CD8-positive, alpha-beta T cell (primary cell): ENCODE measurements at places on chromosomes 4 and X.

DNA sequence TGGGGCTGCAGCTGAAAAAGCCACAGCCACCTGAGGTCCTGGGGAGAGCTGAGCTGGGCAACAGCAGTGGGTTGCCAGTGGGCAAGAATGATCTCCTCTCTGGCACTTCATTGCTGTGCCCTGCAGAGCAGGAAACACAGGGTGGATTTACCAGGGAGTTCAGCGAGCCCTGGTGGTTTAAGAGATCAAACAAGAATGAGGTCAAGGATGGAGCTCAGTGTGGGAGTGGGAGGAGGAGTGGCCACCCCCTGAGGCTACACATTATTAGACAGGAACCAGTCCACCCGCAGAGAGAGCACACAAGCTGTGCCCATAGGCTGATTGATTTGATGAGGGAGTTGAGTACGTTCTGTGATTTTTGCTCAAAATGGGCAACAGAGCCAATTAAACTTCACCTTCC is 47.3 kb downstream of the FRMPD3 start:
- no peak for DNase-seq

DNA sequence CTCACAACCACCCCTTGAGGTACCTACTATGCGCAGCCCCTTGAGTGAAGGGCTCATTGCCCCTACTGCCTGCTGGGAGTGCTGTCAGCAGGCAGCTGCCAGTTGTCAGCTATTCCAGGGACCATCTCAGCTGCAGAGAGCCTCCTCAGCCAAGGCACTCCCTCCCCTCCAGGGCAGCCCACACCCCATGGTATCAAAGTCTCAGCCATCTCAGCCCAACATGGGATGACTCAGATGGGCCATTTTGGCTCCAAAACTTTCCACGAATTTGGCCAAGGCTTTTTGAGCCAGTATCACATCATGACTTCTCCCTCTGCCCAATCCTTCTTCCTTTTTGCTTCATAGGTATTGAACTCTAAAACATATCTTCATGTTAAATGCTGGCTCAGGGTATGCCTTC is 61.4 kb upstream of the MAP3K15 start:
- DNase-seq = no peak

- no peak for DNase-seq
Observed at GRCh38 chr4:87502580-87503238, 26.5 kb downstream of the SPARCL1 start.

GRCh38 chr4:129532573-129532972 is 436.6 kb downstream of the C4orf33 start:
- DNase-seq = no peak

DNA sequence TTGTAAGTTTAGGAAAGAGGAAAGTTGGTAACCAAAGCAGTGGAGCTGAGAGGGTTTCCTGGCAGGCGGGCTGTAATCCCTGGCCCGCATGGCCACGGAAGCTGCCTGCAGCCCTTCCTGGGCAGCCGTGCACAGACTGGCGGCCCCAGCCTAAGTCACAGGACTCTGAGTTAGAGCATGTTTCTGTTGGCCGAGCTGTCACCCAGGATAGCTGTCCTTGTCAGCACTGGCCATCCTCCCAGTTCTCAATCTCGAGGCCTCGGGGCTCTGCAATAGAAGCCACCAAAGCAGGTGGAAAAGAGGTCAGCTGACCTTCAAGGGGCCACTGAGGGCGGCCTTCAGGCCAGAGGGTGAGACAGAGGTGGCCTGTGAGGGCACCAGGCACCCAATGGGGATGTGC is 20.5 kb downstream of the PNMA6E start:
- no peak for DNase-seq

DNA sequence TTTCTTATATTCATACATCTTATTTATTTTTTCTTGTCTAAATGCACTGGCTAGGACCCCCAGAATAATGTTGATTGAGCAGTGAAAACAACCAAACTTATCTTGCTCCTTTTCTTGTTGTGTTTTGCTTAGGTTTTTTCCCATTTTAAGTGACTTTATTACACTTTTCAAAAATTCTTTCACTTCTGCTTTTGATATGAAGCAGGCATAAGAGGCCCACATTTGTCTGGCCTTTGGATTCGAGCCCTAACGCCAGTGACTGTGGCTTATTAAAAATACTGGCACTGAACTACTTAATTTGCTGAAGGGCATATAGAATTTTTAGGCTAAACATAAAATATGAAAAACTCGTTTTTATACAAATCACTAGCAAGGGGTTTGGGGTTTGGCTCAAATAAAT is 197.0 kb downstream of the ASB9 start:
- DNase-seq = no peak

- DNase-seq = no peak
Observed at GRCh38 chrX:97306771-97307470, 423.2 kb downstream of the RPA4 start.

GRCh38 chr4:113539408-113539807 is 222.1 kb downstream of the CAMK2D start:
- DNase-seq = no peak

GRCh38 chrX:19904778-19905367 is 17.5 kb upstream of the SH3KBP1 start:
- DNase-seq = no peak

GRCh38 chrX:97372001-97372766 is 488.5 kb downstream of the RPA4 start:
- no peak for DNase-seq

GRCh38 chr4:84482564-84483563 is 16.2 kb downstream of the NKX6-1 start:
- no peak for DNase-seq
